ENCODE measurements at places on chromosomes 1 and 21.

DNA sequence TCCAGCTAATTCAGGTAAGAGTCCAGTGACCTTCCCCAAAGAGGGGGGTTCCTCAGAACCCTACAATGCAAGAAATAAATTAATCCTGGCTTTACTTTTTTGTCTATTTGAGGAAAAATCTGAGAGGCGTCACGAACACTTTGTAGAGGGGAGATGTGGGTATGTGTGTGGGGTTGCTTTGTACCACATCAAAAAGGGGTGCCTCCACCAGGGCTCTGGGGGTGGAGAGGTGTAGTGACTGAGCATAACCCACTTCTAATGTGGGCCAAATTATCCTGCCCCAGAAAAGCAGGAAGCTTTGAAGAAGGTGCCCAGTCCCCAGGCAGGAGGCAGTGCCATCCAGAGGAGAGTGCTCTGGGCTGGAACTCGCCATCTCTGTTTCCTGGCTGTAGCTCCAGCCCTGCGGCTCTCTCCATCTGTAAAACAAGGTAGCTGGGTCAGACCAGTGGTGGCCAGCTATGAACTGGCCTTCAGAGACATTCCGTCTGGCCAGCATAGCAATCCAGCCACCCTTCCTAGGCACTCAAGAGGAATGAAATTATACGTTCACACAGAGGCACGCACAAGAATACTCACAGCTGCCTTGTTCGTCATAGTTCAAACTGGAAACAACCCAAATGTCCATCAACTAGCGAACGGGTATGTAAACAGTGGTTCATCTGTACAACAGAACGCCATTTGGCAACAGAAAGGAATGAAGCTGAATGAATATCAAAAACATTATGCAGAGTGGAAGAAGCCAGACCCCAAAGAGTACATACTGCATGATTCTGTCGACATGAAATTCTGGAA is 45.4 kb upstream of the TNFRSF1B start:
- DNase-seq = no peak

GRCh38 chr1:180675586-180675985 is 43.8 kb downstream of the XPR1 start:
- no peak for DNase-seq

GRCh38 chr1:32221980-32222755 is at the start of the genes EIF3I and TMEM234:
Gene EIF3I, plus strand, starts transcription at chr1:32222407. Its CDS starts 35 bp downstream, at chr1:32222442.
Gene TMEM234, minus strand, starts transcription at chr1:32222353. Its CDS starts 31 bp downstream, at chr1:32222322.
- DNase-seq = peak; percentile 83

- DNase-seq = no peak
These were observed 104.5 kb upstream of the FMN2 start for GRCh38 chr1:239987103-239987745.

GRCh38 chr21:44948426-44949120 is 8.7 kb downstream of the SLX9 start:
- no peak for DNase-seq

- no peak for DNase-seq
These were observed 108.8 kb downstream of the BACH1 start for GRCh38 chr21:29407571-29407970.

- DNase-seq = no peak
These were observed 37.8 kb upstream of the WNT2B start for GRCh38 chr1:112470966-112471365.

DNA sequence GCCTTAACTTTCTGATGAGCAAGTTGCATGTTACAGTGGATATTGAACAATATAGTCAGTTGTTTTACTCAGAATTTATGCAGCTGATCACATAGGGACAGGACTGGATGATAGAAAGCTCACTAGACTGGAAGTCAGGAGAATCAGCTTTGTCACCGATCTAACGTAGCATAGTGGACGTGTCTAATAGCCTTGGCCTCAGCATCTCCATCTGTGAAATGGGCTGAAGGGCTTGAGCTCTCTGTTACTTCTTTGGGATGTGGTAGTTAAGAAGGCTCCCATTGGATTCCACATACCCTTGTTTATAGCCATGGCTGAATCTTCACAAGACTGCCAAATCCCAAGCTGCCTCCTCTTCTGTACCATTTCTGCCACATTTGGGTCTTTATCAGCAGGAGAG is 190.6 kb downstream of the GRIK1 start:
- no peak for DNase-seq

DNA sequence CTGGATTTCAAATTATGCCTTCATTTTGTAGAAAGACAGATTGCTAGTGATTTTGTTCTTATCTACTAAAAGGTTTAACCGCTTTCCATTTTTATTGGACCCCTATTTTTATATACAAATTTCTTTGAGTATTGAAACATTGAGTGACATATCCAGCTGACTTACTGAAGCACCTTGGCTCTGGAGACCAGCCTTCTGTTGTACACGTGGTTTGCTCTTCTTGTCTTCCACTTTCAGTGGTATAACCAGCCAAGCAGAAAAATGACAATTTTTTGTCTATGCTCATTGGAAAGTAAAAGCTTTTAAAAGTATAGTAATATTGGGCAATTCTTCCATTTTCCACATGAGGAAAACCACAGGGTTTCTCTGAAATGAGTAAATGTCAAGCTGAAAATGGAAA is 4.4 kb downstream of the F13B start:
- DNase-seq = no peak

Measured in thoracic aorta (tissue), 2 donors.